ENCODE measurements at places on chromosomes 6 and 20.

- DNase-seq, result no peak
Measured at GRCh38 chr6:124530926-124531325, 431.3 kb upstream of the RNF217 start.

DNA sequence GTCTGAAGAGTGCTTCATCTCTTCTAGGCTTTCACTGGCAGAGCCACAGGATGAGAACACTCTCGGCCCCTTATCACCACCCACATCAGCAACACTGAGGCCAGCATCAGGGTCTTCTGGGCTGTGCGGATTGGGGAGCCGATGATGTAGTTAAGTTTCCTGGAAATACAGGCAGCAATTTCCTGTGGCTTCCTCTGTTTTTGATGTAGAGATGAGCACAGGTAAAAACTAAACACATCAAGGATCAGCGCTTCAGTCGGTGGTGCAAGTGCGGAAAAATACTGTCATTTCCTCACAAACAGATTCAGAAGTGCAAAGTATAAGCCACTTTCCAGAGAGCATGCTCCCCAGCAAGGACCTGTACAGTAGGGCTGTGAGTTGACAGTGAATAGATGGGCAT lies 62.6 kb downstream of the BACH2 start:
- peak; percentile 89 for DNase-seq

- DNase-seq, result no peak
Measured at GRCh38 chr6:15512721-15513120, 150.1 kb downstream of the DTNBP1 start.

GRCh38 chr6:19279273-19279684 lies 557.9 kb upstream of the ID4 start:
- no peak for DNase-seq

DNA sequence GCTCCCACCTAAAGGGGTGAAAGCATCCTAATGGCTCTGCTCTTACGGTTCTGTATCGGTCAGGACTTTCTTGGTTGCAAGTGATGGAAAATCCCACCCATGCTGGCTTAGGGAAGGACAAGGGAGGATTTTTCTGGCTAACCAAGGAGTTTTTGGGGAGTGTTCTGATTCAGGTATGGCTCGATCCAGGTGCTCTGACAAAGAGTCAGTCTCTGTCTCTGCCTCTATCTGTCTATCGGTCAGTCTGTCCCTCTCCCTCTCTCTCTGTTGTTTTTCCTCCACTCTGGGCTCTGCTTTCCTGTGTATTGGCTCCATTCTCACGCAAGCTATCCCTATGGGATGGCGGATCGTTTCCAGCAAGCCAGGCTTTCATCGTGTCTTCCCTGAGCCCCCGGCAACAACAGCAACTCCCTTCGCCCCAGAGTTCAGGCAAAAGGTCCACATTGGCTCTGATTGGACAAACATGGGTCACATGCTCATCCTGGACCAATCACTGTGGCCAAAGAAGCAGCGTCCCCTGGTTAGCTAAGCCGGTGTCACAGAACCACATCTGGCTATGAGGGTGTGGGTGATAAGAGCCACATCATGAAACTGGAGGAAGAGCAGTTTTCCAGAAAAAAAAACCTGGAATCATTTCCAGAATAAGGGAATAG lies 160.3 kb downstream of the BMP7 start:
- DNase-seq, result no peak

DNA sequence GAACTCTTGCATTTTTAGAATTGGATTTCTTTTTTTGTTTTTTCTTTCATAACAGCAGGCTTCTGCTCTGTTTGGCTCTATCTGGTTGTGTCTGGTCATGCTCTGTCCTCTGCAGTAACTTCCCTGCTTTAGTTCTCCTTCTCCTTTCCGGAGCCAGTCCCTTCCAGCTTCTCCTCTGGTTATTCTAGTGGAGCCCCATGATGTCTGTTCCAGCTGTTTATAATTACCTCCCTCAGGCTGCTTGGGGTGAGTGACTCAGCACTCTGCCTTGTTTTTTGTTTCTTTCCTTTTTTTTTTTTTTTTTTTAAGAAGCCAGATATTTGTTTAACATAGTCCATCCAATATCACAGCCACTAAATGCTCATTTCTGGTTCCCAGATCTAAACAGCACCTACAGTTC lies 409.6 kb downstream of the MAFB start:
- peak; percentile 19 for DNase-seq

- DNase-seq, result no peak
Measured at GRCh38 chr6:112956696-112957535, 609.8 kb downstream of the RFPL4B start.

DNA sequence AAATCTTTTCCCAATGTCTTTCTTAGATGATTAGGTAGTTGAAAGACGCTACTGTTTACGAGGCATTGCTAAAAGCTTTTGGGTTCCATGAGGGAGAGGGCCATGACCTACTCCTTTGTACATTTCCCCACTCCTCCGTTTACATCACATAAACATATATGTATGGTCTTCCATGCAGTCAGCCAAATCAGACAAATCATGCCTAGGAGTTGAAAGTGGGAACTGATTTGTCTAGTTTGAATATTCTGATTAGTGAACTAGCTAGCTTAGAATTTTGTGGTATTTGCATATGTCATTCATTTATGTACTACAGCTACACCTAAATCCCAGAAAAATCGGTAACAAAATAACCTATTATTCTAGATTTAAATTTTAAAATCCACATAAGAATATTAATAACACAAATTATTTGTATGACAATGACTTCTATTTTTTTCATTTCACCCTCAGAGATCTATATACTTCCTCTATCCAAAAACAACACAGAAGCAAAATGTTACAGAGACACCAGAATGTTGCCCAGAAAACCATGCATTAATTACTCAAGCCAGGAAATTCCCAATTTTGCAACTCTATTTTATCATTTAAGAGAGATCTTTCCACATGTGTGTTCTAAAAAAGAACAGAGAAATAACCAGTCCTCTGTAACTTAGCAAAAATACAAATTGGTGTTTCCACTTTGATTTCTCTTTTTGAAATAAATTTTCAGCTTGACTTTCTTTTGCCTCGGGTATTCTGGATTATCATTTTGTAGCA lies 231.9 kb downstream of the LAMA2 start:
- DNase-seq, result no peak

DNA sequence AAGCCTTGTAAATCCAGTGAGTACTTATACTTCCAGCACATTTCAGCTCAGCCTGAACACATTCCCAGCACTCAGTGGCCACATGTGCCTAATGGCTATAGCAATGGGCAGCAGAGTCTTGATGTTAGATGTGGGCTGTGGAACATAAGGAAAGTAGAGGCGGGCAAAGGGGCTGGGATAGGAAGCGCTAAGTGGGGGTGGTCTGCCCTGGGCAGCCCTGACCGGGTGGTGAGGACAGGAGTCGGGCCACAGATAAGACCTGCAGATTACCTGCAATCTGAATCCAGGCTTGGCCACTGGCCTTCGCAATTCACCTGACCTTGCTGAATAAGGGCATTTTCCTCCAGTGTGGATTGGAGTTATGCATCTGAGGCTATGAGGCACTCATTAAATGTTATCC lies 11.1 kb upstream of the HMGA1 start:
- DNase-seq, result no peak

- DNase-seq, result no peak
Measured at GRCh38 chr20:51533291-51534172, 9.0 kb downstream of the NFATC2 start.

DNA sequence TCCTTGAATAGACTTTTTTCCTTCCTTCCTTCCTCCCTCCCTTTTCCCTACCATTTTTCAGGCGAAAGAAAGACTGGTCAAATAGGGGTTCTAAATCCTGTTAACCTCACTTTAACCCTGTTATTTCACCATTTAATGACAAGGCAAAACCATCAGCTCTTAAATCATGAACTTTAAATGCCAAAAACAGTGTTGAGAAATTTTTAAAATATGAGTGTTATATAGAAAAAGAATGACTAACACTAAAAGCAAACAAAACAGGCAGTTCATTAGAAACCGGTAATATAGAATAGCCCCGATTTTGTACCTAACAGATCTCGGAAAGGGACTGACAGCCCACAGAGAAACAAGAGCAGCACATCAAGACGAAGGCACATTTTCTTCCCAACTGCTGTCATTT lies 57.4 kb upstream of the CEP85L start:
- no peak for DNase-seq

DNA sequence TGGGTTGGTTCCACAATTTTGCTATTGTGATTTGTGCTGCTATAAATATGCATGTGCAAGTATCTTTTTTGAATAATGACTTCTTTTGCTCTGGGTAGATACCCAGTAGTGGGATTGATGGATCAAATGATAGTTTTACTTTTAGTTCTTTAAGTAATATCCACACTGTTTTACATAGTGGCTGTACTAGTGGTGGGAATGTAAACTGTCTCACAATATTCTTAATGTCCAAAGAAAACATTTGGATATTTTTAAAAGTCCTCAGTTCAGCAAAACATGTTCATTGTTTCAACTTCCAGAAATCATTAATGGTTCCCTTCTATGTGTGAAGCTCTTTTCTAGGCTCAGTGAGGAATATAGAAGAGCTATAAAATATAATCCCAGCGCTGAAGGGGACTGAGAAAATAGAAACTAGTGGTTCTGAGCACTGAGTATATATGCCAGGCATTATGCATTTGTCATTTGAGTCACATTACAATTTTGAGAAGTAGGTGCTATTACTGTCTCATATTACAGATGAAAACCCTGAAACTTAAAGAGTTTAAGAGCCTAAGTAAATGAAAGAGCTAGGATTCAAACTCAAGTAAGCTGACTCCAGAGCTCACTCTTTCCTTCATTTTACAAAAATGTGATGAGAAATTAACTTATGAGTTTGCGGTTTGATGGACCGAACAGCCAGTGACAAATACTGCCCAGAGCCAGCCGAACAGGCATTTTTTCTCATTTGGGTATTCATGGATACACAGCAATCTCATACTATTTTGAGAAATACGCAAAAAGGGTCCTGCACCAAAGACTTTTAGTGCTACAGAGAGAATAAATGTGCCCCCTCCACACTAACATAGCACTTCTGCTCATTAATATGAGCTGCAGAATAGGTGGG lies 250.1 kb downstream of the TBX18 start:
- DNase-seq, result no peak

- peak; percentile 54 for DNase-seq
Measured at GRCh38 chr6:45156075-45156474, 172.1 kb upstream of the RUNX2 start.

GRCh38 chr20:12241065-12241464 lies 323.4 kb downstream of the BTBD3 start:
- no peak for DNase-seq

DNA sequence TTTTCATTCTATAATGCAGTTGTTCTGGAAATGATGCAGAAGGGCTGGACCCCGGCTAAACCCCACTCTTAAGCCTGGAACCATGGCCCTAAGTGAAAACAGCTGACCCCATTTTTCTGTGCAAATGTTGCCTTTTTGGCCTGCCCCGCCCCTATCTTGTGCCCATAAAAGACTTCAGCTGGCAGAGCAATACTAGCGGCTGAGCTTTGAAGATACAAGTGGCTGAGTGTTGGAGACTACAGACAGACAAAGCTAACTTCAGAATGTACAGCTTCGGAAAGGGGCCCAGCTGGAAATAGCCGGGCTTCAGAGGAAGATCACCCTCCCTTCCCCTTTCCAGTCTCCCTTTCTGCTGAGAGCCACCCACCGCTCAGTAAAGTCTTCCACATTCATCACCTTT lies 258.6 kb upstream of the SPTLC3 start:
- DNase-seq, result no peak

DNA sequence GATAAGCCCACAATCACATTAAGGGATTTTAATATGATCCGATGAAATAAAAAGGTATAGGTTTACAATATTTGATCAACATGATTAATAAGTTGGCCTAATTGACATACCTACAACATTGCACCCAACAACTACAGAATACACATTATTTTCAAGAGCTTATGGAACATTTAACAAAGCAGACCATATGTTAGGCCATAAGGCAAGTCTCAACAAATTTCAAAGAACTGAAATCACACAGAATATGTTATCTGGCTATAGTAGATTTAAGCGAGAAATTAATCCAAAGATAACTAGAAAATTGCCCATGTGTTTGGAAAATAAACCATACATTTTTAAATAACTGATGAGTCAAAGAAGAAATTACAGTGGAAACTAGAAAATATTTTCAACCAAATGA lies 126.0 kb upstream of the KCNG1 start:
- no peak for DNase-seq

- peak; percentile 26 for DNase-seq
Measured at GRCh38 chr6:126337323-126337722, 2.6 kb upstream of the CENPW start.

DNA sequence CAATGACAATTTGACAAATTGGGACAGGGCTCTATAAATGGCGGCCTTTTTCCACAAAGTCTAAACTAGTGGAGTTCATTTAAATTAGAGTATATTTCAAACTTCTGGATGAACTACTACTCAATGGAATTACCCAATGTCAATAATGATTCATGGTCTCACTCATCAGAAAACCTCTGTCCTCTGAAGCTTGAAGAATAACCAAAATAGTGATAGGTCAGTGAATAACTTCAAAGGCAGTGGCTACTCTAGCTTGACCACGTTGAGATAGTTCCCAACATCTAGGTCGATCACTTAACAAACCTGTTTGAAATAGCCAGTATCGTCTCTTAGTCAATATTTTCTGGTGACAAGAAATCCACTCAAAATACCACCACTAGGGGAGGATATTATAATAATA lies 197.6 kb downstream of the HDGFL1 start:
- DNase-seq, result no peak
